RWPE2 (cell line): ENCODE measurements at places on chromosomes 16 and 17.

GRCh38 chr17:44917456-44917855 lies 2.2 kb upstream of the GFAP start:
- H3K4me3 ChIP-seq = no peak overlapping the region
- peak overlapping the region; percentile 81 for H3K27ac ChIP-seq
- DNase-seq = no peak
- H3K27me3 ChIP-seq = no peaks in the 10 kb centered on the region
- H3K36me3 ChIP-seq = no peaks in the 10 kb centered on the region

GRCh38 chr17:71111460-71111859 lies 942.1 kb downstream of the KCNJ2 start:
- H3K36me3 ChIP-seq = no peaks in the 10 kb centered on the region
- DNase-seq = no peak
- H3K4me3 ChIP-seq = no peak overlapping the region
- no peak overlapping the region for H3K27ac ChIP-seq
- H3K4me1 ChIP-seq = no peaks in the 10 kb centered on the region

- H3K36me3 ChIP-seq = no peaks in the 10 kb centered on the region
- no peaks in the 10 kb centered on the region for H3K27me3 ChIP-seq
- H3K4me1 ChIP-seq = peaks cover 10% of the 10 kb centered on the region
- no peak overlapping the region for H3K27ac ChIP-seq
- no peak for DNase-seq
Observed at GRCh38 chr17:72150632-72151460, 30.0 kb downstream of the SOX9 start.

GRCh38 chr16:10114409-10114808 lies 67.8 kb downstream of the GRIN2A start:
- H3K36me3 ChIP-seq = no peaks in the 10 kb centered on the region
- DNase-seq = no peak
- H3K27me3 ChIP-seq = no peaks in the 10 kb centered on the region
- H3K27ac ChIP-seq = no peak overlapping the region
- no peak overlapping the region for H3K4me3 ChIP-seq

DNA sequence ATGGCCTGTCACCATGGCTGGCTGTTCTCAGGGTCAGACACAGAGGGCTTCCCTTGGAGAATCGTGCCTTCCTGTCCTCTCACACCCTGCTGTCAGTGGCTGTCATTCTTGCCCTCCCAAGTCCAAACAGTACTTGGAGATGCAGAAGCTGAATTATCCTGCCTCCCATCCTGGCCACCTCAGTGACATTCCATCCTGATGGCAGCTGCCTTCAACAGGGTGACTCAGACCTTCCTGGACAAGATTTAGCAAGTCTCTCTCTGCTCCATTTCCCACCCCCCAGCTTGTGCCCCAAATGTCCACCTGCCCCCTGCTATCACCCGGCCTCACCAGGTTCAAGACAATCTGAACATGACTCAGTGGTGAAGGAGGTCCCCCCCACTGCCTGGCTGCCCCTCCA lies 4.8 kb upstream of the KRT36 start:
- DNase-seq = no peak
- no peak overlapping the region for H3K27ac ChIP-seq
- H3K36me3 ChIP-seq = no peaks in the 10 kb centered on the region
- H3K27me3 ChIP-seq = no peaks in the 10 kb centered on the region
